ENCODE measurements at places on chromosomes 5 and 9. TPM values are rescaled to one million over a fixed set of nuclear protein-coding genes. Genes with fewer than 3 reads are reported as not detected.

Gene EQTN
- 0.23 TPM for total RNA-seq

Gene KIF20A
- total RNA-seq, result 13.8 TPM

Gene AMACR
- total RNA-seq, result 14.5 TPM

Gene SPTAN1
- total RNA-seq, result 124 TPM

Gene IRX2
- 32.3 TPM for total RNA-seq

Gene PDLIM4
- 74.6 TPM for total RNA-seq

Gene SMIM33
- not detected for total RNA-seq

Gene DDX4
- not detected for total RNA-seq

Gene TRIM14
- total RNA-seq, result 15.5 TPM

Gene GLT6D1
- not detected for total RNA-seq

Gene KCNT1
- not detected for total RNA-seq

Gene LRRC70
- not detected for total RNA-seq

Gene PRRT1B
- total RNA-seq, result not detected

Gene SPINK14
- total RNA-seq, result not detected

Gene SPINK5
- 0.95 TPM for total RNA-seq

Gene C9
- total RNA-seq, result 0.08 TPM

Gene FOXI1
- total RNA-seq, result not detected

Gene SLCO6A1
- not detected for total RNA-seq

Gene PRDM9
- total RNA-seq, result not detected

Gene LCN9
- total RNA-seq, result not detected

Gene VCAN
- 16.6 TPM for total RNA-seq

Gene RASGEF1C
- not detected for total RNA-seq

Gene TNC
- 263 TPM for total RNA-seq

Gene TMEM232
- not detected for total RNA-seq

Gene ADGRD2
- not detected for total RNA-seq

Gene PCDHB11
- not detected for total RNA-seq

Gene GABRA1
- total RNA-seq, result not detected

Gene SLC28A3
- 0.08 TPM for total RNA-seq

Gene FST
- total RNA-seq, result 230 TPM

Measured in hair follicular keratinocyte (primary cell).